ENCODE measurements at places on chromosomes 7 and 10. TPM values are rescaled to one million over a fixed set of nuclear protein-coding genes. Genes with fewer than 3 reads are reported as not detected.

The WDR86 gene
- total RNA-seq: 1.3 TPM

The LIPN gene
- 1.0 TPM for total RNA-seq

The OLAH gene
- total RNA-seq: 0.93 TPM

The PRTFDC1 gene
- total RNA-seq: 2.7 TPM

The FBXO24 gene
- total RNA-seq: 1.4 TPM

The COA1 gene
- 47.9 TPM for total RNA-seq

The FAM25A gene
- total RNA-seq: not detected

The ENTPD1 gene
- total RNA-seq: 64.6 TPM

The BAMBI gene
- 12.9 TPM for total RNA-seq

The ASAH2 gene
- total RNA-seq: 1.5 TPM

The AKR1C4 gene
- not detected for total RNA-seq

The PLAU gene
- 16.8 TPM for total RNA-seq

The FKBP6 gene
- total RNA-seq: not detected

The SAP25 gene
- total RNA-seq: 6.4 TPM

The PRKAR2B gene
- 7.9 TPM for total RNA-seq

The GDF10 gene
- total RNA-seq: 16.8 TPM

The SLC26A3 gene
- not detected for total RNA-seq

The GALNT17 gene
- 7.1 TPM for total RNA-seq

The SDK1 gene
- total RNA-seq: 10.4 TPM

The SNX10 gene
- 73.8 TPM for total RNA-seq

The FAM180A gene
- total RNA-seq: 6.8 TPM

The MPP7 gene
- 36.8 TPM for total RNA-seq

The GTF2IRD1 gene
- 30.5 TPM for total RNA-seq

The ITPRID1 gene
- not detected for total RNA-seq

The PHF14 gene
- total RNA-seq: 30.4 TPM

The NKX1-2 gene
- total RNA-seq: not detected

The SUFU gene
- 13.5 TPM for total RNA-seq

The GPRIN2 gene
- 56.2 TPM for total RNA-seq
